Peyer's patch (tissue), 4 donors: ENCODE measurements at places on chromosomes 6 and 20. TPM values are rescaled to one million over a fixed set of nuclear protein-coding genes. Genes with fewer than 3 reads are reported as not detected.
A peak's percentile ranks its signal among the peaks of the same experiment; 100 is the strongest.

GRCh38 chr6:21589352-21590345, 3.9 kb upstream of the SOX4 start:
- peak; percentile 94 for DNase-seq

DNA sequence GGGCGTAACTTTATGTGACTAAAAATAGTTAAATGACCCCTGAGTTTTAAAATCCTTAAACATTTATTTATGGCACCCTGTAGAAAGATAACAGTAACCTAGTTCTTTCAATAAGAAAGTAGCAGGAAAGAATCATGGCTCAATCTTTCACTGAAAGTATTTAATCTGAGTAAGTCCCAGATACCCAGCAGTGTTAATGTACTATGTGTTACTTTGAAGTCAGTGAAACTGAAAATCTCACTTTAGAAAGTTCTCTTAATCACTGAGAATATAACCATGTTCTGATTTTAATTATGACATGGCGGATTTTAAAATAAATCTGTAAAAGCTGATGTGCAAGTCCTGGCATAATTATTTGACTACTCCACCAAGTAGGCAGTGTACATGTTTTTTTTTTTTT, 8.1 kb upstream of the HEY2 start:
- no peak for DNase-seq

GRCh38 chr6:30041821-30042220, 19.2 kb upstream of the POLR1H start:
- DNase-seq = no peak

Gene ARMH2
- not detected for total RNA-seq

DNA sequence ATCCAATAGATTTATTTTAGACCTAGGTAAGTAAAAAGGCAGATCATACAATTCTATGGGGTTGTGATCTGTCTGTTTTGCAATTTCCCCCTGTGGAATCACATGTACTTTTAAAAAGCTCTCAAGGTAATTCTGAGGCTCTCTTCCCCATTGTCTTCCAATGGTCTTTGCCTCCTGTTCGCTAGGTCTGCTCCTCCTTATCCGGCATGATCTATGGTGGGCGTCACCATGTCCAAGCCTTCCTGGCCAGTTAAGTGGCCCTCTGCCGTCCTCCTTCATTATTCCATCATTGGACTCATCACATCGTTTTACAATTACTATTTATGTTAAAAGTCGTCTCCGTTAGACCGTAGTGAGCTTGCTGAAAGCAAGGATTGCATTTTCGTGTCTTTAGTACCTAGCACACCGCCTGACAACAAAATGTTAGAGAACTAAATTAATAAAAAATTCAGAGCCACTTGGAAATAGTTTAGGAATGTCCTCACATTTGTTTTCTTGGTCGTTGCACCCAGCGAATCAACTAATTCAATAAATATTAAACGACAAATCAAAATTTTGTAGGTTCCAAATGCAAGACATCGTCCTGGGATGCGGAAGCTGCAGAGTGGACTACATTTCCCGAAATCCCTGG, 2.2 kb upstream of the STXBP5 start:
- peak; percentile 49 for DNase-seq

Gene SLC44A4
- total RNA-seq = 64.4 TPM
